RPMI8226 (cell line): ENCODE measurements at places on chromosomes 3 and 15.

DNA sequence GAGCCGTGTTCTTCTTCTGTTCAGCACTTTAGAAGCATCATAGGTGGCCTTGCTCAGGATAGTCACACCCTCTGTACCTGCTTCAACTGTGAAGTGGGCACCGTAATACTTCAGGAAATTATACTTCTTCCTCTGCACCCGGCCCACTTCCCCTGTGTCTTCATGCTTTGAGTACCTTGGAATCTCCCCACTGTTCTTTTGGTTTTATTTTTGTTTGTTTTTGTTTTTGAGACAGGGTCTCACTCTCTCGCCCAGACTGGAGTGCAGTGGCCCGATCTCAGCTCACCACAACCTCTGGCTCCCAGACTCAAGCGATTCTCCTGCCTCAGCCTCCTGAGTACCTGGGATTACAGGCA, 1.7 kb downstream of the P2RY14 start:
- DNase-seq: no peak

DNA sequence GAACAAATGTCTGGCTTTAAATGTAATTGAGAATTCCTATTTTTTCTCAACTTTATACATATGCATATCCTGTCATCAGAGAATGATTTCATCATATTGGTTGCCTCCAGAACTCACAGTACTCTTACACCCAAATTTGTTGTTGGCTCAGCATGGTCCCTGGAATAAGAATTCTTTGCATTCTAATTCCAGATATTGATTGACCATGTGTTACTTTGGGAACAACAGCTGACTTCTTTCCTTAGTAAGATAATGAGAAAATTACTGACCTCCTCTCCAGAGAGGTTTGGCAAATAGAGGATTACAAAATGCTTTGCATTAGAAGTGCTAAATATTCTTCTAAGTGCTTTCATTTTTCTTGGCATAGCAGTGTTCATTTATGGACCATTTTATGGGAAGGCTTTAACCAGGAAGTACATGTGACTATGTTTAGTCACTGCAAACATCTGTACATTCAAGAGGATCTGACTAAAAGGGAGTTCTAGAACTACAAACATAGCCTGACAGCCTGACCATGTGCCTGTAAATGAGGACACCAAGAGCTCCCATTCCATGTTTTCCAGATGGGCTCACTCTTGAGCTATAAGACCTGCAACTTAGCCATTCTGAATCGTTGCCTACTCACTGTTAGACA, 391.6 kb upstream of the DPPA4 start:
- no peak for DNase-seq

DNA sequence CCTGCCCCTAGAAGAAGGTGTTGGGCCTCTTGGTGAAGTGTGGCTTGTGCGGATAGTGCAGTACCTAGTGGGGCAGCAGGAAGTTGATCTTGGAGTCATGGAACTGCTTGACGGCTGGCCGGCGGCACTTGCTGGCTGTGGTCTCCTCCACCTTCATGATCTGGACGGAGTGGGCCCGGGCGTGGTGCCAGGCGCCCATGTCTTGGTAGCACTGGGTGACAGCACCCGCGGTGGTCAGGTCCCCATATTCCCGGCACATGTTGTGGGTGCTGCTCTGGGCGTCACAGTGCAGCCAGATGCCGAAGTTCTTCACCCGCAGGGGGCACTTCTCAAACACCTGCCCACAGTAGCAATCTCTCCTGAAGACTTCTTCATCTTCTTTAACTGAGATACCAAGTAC, 30.7 kb downstream of the EXOG start:
- no peak for DNase-seq

GRCh38 chr15:43903864-43904290, 77.1 kb downstream of the WDR76 start:
- peak; percentile 66 for DNase-seq

- DNase-seq: no peak
These were observed 25.5 kb upstream of the RPL32 start for GRCh38 chr3:12866836-12867235.

- no peak for DNase-seq
These were observed 70.8 kb downstream of the PPP2R3A start for GRCh38 chr3:136036306-136036705.
